ENCODE measurements at places on chromosomes 11 and 22. TPM values are rescaled to one million over a fixed set of nuclear protein-coding genes. Genes with fewer than 3 reads are reported as not detected.

DNA sequence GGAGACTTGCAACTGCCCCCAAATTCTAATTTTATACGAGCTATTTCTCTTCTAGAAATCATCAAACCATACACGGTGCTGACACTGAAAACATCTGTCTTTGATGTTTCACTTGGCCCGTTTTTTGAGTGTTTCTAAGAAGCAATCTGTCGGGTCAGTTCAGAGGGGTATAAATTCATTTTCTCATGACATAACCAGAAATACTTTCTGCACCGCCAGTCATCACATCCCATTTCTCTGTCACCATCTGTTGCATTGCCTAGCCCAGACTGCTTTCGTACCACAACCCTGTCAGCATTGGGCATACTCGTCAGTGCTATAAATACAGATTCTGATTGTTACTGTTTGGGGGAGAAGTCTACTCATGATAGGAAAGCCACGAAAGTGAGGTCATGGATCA is 63.1 kb upstream of the CCDC90B start:
- peak; percentile 2 for DNase-seq

DNA sequence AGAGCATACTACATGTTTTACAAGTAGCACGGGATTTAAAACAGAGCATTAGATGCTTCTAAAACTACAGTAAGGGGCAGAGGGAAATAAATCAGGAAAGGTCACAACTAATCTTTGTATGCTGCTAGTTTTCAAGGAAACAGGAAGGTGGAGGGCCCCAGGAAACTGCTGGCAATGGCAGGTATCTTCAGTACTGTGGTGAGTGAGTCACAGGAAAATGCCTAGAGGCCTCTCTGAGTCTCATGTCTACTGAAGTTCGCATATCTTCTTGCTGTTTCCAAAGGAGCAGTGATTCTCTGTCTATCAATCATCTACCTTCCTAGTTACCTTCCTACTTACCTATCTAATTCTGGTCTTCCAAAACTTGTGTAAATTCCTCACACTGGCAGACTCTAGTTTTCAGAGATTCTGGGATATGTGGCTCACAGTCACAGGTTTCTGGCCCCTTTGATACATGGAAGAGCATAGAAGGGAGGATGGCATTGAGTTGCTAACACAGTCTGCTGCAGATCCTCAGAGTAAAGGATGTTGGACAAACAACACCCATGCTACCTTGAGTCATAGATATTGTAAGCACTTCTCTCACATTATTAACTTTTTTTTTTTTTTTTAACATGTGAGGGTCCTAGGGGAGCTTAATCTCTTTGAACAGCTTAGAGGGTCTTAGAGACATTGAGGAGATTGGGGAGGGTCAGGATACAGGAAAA is 58.8 kb upstream of the SYN3 start:
- DNase-seq = no peak

GRCh38 chr22:33219648-33220384 is 161.6 kb upstream of the SYN3 start:
- no peak for DNase-seq

INPP5J gene
- polyA plus RNA-seq = 3.9 TPM

AMOTL1 gene
- polyA plus RNA-seq = 47.7 TPM

RASD2 gene
- 1.8 TPM for polyA plus RNA-seq

GRCh38 chr11:64758330-64759079 is 1.3 kb downstream of the PYGM start:
- DNase-seq = no peak

CSF2RB gene
- polyA plus RNA-seq = 2.4 TPM

Measured in right renal cortex interstitium (tissue), 3 donors.